ENCODE measurements at places on chromosomes 4 and X.
A peak's percentile ranks its signal among the peaks of the same experiment; 100 is the strongest.

DNA sequence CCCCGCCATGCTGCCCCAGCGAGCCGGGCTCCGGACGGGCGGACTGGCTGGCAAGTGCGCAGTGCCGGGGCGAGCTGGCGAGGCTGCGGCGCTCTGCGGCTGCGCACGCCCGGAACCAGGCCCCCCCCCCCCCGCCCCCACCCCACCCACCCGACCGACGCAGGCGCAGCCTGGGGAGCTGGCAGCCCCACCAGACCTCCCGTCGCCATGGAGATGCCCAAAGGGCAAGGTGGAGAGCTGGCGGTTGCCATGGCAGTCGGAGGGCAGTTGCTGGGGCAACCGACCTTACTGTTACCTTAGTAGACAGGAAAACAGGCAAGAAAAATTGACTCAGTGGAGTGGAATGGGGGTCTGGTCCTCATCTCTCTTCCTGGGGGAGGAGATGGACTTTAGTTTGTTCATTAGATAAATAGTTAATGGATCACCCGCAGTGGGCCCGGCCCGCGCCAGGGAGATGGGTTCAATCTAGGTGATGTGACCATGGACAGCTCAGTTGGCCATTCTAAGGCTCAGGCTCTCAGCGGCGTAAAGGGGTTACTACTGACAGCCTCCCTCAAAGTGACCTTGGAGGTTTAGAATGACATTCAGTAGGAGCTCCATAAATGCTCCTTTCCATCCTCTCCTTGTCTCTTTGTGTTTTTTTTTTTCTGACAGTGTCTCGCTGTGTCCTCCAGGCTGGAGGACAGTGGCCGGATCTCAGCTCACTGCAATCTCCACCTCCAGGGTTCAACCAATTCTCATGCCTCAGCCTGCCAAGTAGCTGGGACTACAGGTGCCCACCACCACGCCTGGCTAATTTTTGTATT is at the start of gene PCSK1N:
Gene PCSK1N, minus strand, starts transcription at position 87 of the 806 bp plus-strand sequence. Its CDS starts 78 bp downstream, at position 9.
- DNase-seq = no peak

- no peak for DNase-seq
Observed at GRCh38 chr4:138925495-138925894, 90.1 kb upstream of the NOCT start.

DNA sequence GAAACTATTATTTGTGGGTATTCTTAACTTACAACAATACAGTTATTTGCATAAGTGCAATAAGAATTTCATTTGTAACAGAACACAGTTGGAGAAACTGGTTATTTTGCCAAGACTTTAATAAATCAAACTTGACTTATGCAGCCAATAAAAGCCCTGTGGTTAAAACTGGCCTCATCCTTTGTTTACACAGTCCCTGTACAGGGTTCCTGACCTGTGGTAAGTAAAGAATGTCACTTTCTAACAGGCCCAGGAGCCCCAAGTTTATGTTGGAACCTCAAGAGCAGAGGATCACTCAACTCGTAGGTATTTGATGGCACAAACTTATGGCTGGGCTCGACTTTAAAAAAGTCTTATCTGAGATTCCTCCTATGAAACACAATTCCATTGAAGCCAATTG is 88.6 kb upstream of the PTCHD1 start:
- DNase-seq = no peak

GRCh38 chr4:165059386-165059785 is 5.7 kb downstream of the TRIM75 start:
- peak; percentile 10 for DNase-seq

- no peak for DNase-seq
Observed at GRCh38 chrX:17595456-17596035, 141.7 kb upstream of the SCML1 start.

DNA sequence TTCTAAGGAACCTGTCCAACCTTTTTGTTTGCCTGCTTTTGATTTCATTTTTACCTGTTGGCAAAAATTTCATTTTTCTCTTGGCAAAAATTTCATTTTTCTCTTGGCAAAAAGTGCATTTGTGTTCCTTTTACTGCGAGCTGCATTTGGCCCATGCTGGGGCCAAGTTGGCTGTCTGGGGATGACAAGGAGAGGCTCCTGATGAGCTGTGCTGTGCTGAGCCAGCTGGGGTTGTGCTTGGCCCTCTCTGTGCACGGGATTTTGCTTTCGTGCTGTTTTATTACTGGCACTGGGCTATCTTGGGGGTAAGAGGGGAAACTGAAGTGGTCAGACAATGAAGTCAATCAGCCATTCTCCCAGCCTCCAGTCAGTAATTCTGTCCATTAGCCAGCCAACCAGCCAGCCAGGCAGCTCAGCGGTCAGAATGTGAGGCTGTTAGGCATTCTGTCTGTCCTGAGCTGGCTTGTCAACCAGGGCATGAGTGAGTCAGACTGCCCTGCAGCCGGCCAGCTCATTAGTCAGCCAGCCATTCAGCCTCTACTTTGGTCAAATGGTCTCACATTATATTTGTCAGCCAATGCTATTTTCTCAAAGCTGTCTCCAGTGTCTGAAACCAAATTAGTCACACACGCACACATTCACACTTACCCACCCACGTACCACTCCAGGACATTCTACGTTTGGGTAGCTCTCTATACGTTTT is 56.9 kb upstream of the PRPS1 start:
- DNase-seq = no peak

DNA sequence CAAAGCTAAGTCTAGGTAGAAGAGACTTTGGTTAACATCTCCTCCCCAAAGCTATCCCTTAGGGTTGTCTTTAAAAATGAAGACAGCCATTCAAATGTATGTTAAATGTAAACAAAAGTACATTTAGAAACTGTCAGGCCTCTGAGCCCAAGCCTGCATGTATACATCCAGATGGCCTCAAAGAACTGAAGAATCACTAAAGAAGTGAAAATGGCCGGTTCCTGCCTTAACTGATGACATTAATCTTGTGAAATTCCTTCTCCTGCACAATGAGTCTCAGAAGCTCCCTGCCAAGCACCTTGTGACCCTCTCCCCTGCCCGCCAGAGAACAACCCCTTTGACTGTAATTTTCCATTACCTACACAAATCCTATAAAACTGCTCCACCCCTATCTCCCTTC is 377.9 kb downstream of the FAM133A start:
- DNase-seq = no peak

DNA sequence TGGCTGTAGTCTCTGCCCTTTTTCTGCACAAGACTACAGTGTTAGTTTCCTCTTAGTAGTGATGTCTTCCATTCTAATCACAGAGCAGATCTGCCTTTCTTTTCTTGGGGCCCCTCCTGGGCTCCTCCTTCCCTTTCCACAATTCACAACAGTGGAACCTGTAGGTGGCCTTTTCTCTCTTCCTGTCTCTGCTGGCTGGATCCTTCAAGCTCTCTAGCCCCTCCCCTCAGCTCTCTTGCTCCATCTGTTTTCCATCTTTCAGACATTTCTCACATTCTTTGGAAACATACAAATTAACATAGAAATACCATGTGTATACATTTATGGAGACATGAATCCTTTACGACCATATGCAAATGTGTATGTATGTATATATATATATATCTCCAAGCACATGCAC is 304 bp upstream of the SPIN2A start:
- DNase-seq = no peak

DNA sequence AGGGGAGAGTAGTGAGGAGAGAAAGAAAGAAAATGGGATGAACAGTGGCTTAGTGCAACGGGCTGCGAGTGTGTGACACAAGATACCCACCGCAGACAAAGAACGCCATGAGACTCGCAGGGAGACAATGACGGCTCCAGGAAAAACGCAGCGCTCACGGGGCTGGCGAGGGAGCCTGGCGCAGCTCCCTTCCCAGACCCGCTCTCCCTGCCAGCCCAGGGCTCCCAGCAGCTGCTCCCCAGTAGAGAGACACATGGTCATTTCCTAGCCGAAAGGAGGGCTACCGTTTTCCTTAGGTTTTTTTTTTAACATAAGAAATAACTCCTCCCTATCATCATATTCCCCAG is 149.5 kb downstream of the MAML3 start:
- no peak for DNase-seq

DNA sequence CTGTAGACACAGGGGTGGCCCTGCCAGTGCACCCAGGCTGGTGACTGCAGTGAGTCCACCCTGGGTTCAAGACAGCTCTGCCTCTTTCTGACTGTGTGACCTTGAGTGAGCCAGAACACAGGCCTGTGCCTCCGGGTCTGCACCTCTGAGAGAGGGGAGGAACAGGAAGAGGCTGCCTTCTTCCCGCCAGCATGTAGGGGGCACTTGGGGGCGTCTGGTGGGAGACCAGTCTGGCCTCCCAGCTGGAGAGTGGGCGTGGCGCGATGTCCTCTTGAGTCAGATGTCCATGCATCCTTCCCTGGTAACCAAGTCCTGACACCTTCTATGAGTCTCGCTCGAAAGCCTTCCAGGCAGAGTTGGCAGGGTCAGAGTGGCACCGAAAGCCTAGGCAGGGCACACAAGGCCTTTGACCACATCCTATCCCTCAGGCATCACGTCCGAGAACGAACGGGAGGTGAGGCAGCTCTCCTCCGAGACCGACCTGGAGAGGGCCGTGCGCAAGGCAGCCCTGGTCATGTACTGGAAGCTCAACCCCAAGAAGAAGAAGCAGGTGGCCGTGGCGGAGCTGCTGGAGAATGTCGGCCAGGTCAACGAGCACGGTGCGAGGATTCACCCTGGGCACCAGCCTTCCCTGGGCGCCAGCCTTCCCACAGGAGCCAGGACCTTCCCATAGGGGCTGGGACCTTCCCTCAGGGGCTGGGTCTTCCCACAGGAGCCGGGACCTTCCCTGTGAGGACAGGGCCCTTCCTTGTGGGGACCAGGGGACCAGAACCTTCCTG is 21.3 kb downstream of the WFS1 start:
- no peak for DNase-seq

DNA sequence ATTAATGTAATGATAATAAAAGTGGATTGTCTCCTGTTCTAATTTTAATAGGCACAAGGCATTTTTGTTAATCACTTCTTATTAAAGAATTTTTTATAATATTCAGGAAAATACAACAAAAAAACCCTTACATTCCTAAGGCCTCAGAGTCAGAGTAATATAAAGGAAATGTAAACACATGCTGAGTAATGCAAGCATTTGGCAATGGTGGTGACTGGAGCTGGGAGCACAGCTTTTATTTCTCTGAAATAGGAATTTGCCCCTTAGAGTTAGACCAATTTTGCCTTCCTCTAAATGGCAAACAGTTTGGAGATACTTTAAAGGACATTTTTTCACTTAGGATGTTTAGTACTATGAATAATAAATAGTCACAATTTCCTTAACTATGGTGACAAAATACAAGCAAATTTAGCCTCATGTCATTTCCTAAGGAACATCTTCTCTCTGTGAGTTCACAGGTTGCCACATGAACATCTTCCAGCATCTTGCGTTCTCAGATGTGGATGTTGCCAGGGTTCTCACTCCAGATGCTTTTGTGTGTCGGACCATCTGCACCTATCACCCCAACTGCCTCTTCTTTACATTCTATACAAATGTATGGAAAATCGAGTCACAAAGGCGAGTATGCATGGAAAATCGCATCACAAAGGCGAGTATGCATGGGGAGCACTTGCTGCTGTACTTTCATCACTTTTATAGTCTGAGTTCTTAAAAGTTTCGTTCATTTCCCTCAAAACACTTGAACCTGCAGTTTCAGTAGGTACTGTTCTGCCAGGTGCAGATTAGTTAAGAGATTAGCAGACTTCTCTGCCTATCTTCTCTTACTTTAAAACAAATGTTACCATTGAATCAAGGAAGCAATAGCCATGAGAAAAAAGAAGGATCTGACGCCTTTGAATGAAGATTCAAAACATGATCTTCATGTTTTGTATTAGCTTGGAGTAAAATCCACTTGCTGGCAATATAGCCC is 15.9 kb upstream of the F11 start:
- DNase-seq = no peak

DNA sequence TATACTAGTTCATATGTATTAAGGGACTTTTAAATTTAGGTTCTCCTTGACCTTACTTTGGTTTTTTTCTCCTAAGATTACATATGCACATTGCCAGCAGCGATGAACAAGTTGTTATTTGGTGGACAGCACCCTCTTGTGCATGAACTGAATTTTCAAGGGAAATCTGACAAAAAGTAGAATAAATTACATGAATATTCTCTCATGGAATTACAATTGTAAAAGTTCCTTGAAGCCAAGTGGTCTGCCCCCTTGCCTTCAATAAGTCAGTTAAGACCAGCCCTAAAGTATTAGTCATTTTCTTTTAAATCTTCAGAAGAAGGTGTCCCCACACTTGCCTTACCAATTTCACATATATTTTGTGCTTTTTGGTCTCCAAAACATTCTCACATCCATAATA is 30.7 kb upstream of the SMARCA5 start:
- peak; percentile 25 for DNase-seq

DNA sequence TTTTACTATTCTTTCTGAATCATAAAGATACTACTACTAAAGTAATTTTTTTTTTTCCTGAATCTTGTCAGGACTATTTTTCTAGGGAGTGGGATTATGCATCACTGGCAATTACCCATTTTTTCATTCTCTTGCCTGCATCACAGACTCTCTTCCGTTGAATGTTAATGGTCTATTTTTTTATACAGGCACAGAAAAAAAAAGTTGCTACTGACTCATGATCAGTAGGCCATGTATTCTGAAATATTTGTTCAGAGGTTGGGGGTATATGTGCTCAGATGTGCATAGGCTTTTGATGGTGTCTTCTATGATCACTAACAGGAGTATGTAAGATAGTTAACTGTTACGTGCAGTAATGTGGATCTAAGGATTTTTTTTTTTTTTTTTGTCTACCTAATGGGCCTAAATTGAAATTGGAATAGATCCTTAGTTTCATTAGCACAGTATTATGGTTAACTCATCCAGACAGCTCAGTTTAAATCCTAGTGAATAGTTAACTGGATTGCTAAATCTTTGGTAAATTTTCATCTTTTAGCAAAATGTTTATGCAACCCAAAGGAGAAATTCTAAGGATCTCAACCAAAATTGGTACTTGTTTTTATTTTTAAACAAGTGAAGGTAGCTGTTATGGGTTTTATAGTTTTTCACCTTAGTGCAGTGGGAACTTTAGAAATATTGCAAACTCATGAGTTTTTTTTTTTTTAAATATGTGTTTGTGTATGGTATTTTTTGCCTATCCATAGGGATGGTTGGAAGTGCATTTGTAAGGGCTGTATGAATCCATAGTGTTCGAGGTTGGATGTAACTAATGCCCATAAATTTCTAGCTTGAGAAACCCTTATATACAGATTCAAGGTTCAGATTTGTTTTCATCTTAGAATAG is 12.1 kb downstream of the BMP2K start:
- DNase-seq = no peak

GRCh38 chr4:110778521-110778920 is 155.6 kb upstream of the PITX2 start:
- DNase-seq = no peak

GRCh38 chrX:47707031-47707780 is 48.2 kb upstream of the UXT start:
- DNase-seq = no peak

DNA sequence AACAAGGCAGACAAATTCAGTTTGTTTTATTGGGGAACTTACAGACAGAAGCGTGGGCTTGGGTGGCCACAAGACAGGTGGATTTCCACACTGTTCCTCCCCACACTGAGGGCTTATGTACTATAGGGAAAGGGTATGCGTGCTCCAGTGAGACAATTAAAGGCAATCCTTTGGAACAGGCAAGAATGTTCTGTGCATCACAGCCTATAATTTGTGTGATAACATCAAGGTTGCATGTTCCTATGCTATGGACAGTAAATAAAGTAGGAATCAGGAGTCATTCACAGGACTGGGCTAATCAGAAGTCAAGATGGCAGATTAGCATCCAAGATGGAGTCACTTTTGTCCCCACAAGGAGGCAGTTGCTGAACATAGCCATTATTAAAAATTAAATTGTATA is 84.6 kb upstream of the TRIM2 start:
- no peak for DNase-seq
